Dorsolateral prefrontal cortex (tissue), 122 donors: ENCODE measurements at places on chromosomes 1 and 21.

DNA sequence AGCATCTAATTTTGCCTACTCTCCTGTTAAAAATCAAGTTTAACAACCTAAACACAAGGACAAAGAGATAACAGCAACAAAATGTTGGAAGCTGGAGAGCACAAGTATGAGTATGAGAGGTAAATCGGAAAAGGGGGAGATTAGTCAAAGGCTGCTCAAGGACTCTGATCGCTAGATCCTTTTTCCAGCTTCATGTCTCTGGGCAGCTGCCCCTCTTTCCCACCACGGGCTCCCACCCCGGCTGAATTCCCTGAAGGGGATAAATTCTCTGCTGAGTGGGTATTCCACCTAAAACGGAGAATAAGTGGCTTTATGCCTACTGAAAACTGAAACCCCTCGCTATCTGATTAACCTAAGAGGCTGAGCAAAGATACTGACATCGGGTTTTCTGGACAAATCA lies 696 bp upstream of the CTBS start:
- DNase-seq = no peak

GRCh38 chr1:228348708-228349467 lies 57.7 kb downstream of the TRIM11 start:
- DNase-seq = peak; percentile 2

DNA sequence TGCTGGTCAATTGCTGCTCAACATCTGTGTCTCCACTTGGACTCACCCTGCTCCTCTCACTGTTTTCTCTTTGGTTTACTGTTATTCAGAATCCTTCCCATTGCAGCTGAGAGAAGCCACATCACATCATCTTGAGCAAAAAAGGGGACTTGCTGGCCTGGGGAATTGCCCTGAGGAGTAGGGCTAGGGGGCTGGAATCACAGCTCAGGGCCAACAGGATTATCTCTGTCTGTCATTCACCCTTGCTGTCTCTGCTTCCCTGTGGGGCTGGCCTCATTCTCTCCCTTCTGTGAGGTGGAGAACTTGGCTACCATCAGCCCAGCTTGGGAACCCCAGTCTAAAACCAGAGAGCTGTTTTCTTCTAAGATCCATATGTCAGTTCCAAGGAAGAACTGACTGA lies 140.7 kb upstream of the WNT4 start:
- DNase-seq = no peak

- no peak for DNase-seq
Measured at GRCh38 chr1:99850459-99851291, 514 bp downstream of the AGL start.

DNA sequence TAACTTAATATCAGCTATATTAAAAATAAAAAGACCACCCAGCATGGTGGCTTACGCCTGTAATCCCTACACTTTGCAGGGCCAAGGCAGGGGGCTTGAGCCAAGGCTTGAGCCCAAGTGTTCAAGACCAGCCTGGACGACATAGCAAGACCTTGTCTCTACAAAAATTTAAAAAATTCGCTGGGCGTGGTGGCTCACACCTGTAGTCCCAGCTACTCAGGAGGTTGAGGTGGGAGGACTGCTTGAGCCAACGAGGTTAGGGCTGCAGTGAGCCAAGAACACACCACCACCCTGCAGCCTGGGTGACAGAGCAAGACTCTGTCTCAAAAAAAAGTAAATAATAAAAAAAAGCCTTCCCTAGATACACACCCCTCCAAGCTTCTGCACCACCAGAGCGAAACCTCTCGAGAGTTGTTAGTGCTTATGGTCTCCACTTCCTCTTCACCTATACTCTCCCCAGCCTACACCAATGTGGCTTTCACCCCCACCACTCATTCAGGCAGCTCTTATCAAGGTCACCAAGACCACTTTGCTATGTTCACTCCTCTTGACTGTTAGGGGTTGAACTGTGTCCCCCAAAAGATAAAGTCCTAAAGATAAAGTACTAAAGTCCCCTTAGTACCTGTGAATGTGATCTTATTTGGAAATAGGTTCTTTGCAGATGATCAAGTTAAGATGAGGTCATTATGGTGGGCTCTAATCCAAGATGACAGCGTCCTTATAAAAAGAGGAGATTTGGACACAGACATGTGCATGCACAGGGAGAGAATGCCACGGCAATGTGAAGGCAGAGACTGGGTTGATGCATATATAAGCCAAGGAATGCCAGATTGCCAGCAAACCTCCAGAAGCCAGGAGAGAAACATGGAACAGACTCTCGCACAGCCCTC lies 6.8 kb upstream of the PPP1R15B start:
- no peak for DNase-seq

DNA sequence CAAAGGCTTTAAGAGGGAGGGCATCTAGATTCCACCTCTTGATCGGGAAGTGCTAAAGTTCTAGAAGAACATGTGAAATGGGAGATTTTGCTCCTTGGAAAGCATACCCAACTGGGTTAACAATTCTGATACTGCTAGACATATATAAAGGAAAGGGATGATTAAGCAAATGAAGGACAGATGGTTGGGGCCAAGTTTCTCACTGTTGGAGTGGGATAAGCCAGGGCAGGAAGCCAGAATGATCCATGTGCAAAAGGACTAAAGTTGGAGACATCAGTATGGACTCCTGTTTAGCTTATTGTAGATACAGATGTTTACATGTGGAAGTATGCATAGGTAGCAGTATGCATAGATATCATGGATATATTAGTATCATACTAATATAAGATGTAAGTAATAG lies 16.8 kb downstream of the PLA2G5 start:
- DNase-seq = no peak

- no peak for DNase-seq
Measured at GRCh38 chr1:2322065-2322571, 69.2 kb downstream of the MORN1 start.

DNA sequence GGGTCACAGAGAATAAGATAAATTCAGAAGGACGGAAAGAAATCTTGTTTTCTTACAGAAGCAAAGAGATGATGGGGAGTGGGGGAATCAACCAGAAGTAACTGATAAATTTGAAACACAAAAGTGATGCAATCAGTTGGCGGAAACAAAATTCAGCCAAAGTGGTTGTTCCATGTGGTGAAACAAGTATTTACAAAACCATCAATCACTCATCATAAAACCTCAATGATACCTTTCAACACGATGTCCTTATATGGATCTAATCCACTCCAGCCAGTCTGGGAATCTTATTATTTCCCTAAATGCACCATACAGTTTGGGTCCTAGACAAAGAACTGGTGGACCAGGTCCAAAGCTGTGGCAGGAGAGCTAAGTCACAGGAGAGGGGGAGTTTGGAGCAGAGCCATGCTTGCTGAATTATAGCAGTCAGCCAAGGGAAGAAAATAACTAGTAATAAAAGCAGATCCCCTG lies 303.8 kb upstream of the LRRC7 start:
- DNase-seq = no peak

DNA sequence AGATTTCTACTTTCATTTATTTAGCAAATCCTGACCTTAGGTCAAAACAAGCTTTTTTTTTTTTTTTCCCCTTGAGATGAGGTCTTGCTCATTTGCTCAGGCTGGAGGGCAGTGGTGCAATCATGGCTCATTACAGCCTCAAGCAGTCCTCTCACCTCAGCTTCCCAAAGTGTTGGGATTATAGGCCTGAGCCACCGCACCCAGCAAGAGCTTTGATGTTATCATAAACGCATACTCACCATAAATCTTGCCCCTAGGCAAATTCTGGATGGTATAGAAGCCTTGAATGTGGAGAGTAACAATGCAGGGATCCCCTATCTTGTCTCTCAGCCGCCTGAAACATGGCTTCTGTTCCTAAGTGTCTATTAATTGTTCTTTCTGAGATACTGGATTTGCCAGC lies 24.8 kb upstream of the CLDN8 start:
- DNase-seq = no peak

- DNase-seq = no peak
Measured at GRCh38 chr21:42650441-42651421, 2.7 kb upstream of the PDE9A start.

- no peak for DNase-seq
Measured at GRCh38 chr1:1353389-1354151, 4.4 kb upstream of the DVL1 start.

DNA sequence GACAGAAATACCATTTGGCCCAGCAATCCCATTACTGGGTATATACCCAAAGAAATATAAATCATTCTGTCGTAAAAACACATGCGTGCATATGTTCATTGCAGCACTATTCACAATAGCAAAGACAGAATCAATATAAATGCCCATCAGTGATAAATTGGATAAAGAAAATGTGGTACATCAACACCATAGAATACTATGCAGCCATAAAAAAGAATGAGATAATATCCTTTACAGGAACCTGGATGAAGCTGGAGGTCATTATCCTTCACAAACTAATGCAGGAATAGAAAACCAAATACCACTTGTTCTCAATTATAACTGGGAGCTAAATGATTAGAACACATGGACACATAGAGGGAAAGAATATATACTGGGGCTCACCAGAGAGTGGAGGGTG lies 109.6 kb upstream of the SLC35F3 start:
- DNase-seq = no peak

DNA sequence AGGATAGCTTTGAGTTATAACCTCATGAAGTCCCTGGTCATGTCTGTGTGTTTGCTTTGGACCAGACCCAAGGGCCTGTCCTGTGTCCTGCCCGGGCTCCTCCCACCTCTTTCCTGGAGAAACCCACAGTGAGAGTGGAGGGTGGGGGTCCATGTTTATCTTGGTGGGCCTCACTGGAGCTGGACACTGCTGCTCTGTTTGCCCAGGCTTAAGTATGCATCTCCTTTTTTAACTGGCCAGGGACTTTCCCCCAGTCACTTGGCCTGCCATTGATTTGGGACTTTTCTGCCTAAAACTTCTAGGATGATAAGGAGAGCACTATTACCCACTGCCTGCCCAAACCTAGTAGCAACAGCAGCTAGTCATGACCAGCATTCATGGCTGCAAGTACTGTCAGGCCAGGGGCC lies 49.8 kb downstream of the DDR2 start:
- DNase-seq = no peak
